Left hindlimb (tissue), 1 donor: ENCODE measurements at places on chromosomes 11 and 22.

GRCh38 chr11:99822846-99823565, 802.3 kb downstream of the CNTN5 start:
- no peak for DNase-seq

GRCh38 chr11:78526497-78527146, 48.0 kb downstream of the NARS2 start:
- no peak for DNase-seq

- DNase-seq = no peak
Observed at GRCh38 chr11:100920593-100920992, 209.0 kb downstream of the PGR start.

GRCh38 chr11:44264438-44264749, 45.5 kb downstream of the ALX4 start:
- DNase-seq = no peak
